ENCODE measurements at places on chromosomes 12 and 14.

GRCh38 chr12:82448911-82449578, 90.7 kb downstream of the METTL25 start:
- DNase-seq, result no peak

GRCh38 chr12:84814664-84815245, 97.8 kb downstream of the SLC6A15 start:
- DNase-seq, result no peak

DNA sequence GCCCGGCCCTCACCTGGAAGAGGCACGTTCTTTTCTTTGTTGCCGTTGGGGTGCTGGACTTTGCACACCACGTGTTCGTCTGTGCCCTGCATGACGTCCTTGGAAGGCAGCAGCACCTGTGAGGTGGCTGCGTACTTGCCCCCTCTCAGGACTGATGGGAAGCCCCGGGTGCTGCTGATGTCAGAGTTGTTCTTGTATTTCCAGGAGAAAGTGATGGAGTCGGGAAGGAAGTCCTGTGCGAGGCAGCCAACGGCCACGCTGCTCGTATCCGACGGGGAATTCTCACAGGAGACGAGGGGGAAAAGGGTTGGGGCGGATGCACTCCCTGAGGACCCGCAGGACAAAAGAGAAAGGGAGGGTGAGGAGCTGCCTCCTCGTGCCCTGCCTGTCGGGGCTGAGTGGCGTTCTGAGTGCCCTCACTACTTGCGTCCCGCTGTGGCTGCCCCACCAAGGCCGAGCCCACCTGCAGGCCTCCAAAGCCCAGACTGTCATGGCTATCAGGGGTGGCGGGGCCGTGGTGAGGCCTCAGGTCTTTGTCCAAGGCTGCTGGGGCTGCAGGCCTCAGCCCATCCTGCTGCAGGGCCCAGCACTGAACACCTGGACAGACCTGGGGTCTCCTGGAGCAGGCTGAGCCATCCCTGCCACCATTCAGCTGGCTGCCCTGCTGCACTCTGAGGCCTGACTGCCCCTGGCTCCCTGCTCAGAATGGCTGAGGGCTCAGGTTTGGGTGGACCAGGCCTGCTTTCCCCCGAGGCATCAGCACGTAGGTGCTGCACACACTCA, 329.7 kb downstream of the TMEM121 start:
- DNase-seq, result peak; percentile 4

GRCh38 chr14:20794644-20795369, 7.8 kb downstream of the RNASE1 start:
- no peak for DNase-seq

GRCh38 chr12:1939801-1940607, 21.6 kb upstream of the CACNA2D4 start:
- DNase-seq, result peak; percentile 89

- DNase-seq, result no peak
These were observed 130.3 kb upstream of the NUDT4 start for GRCh38 chr12:93247313-93247991.

- DNase-seq, result no peak
These were observed 50.0 kb downstream of the LGMN start for GRCh38 chr14:92698393-92698792.

GRCh38 chr12:47414511-47414910, 291.3 kb downstream of the RPAP3 start:
- no peak for DNase-seq

DNA sequence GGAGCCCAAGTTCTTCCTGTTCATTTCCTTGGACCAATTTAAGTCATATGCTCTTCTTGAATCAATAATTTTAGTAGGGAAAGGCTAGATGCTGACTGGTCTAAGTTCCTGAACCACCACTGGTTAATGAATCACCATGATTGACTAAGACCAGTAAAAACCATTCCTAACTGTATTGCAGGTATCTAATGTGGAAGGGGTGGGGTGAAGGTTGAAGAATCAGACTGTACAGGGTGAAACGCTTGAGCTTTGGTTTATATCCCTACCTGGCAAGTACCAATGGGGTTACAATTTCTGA, 100.1 kb downstream of the DYRK2 start:
- no peak for DNase-seq

- DNase-seq, result no peak
These were observed 14.5 kb upstream of the KRT83 start for GRCh38 chr12:52335598-52336262.

DNA sequence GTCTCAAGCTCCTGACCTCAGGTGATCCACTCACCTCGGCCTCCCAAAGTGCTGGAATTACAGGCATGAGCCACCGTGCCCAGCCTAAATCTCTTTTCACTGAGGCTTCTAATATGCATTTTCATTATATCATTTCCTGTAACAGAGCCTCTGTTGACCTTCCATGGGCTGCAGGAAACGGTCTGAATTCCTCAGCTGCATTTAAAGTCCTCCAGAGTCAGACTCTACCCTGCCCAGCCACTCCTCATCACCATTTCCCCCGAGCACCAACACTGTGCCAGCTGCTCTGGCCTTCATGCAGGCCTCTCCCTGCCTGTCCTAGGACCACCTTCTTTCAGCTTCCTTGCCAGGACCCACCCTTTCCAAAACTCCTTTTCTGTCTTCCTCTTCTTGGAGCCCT, 9.8 kb upstream of the NFKBIA start:
- DNase-seq, result no peak

DNA sequence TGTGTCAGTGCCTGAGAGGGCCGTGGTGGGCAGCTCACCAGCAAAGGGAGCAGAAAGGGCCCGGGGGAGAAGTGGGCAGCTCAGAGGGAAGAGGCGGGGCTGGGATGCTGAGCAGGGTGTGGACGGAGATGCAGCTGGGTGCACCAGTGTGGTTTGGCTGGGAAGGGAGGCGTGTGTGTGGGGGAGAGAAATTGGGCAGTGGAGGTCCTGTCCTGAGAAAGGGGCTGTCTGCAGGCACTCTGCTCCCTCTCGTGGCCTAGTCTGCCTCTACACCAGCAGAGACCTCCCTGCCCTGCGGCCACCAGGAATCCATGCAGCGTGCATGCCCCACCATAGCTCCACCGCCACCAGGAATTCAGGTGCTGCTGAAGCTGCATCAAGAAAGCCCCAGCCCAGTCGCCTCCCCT, 6.4 kb downstream of the TMEM121 start:
- no peak for DNase-seq

DNA sequence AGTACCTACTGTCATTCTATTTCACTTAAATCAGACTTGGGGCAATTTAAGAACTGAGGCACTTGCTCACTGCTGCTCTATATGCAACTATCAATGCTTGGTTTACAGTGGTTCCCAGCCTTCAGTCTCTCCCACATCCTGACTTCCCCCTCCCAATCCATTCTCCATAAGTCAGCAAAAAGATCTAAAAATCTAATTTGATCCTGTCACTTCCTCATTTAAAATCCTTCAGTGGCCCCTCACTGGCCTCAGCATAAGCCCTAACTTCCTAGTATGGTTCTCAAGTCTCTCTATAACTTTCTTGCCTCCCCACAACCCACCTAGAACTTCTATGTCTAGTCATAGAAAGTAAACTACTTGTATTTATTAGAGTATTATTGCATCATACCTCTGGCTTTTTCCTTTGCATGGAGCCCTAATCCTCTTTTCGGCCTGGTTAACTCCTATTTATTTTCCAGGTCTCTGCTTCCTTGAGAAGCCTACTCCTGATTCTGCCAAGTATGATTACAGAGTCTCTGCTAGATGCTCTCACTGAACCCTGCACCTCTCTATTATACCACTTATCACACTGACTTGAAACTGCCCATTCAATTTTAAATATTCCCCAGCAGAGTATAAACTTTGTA, 130.6 kb downstream of the RALGAPA1 start:
- DNase-seq, result no peak

DNA sequence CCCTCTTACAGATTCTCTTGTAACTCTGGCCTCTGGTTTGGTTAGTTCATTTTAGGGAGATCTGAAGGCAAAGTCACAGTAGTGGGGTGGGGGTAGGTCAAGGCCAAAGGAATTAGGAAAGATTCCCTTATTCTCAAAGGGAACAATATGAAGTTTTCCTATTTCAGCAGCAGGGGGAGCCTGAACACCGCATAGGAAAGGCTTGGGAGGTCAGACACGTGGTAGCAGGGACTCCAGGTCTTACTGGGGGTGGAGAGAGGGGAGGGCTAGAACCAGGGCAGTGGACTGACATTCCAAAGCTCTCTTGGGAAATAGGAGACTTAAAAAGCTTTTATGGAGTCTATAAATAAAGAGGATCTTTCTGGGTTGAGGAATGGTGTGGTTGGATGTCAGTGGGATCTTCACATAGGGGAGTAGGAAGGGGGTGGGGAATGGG, 1.3 kb downstream of the ZC3H10 start:
- DNase-seq, result peak; percentile 57

DNA sequence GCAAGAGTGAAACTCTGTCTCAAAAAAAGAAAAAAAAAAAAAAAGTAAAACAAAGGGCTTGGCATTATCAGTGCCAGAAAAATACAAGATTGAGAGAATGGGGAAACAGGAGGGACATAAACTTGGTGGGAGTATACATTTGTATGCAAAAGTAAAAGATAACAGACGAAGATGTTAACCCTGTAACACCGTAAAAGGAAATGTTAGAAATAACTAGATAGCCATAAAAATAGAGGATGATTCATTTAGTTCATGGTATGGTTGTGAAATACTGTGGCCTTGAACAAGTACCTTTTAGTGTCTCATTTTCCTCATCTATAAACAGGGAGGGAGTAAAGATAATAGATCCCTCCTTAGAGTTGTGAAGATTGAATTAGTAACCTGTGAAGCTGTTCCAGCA, 33.3 kb downstream of the ATP2A2 start:
- no peak for DNase-seq

DNA sequence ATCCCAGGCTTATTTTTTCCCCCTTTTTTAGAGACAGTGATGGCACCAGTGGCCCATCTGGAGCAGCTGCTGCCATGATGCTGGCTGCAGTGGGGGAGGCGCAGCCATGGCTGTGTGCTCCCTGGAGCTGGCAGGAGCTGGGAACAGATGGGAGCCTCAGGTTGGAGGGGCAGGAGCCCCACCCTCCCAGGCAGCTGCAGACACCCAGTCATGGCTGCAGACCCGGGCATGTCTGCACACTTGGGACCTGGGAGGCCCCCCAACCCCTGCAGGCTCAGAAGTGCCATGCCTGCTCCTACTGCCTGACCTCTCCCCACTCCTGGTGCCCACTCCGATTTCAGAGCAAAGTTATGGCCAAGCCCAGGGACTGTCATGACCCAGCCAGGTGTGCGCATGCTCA, 25.1 kb downstream of the CDKL1 start:
- no peak for DNase-seq

GRCh38 chr12:52832451-52832850, 1.7 kb downstream of the KRT79 start:
- no peak for DNase-seq

DNA sequence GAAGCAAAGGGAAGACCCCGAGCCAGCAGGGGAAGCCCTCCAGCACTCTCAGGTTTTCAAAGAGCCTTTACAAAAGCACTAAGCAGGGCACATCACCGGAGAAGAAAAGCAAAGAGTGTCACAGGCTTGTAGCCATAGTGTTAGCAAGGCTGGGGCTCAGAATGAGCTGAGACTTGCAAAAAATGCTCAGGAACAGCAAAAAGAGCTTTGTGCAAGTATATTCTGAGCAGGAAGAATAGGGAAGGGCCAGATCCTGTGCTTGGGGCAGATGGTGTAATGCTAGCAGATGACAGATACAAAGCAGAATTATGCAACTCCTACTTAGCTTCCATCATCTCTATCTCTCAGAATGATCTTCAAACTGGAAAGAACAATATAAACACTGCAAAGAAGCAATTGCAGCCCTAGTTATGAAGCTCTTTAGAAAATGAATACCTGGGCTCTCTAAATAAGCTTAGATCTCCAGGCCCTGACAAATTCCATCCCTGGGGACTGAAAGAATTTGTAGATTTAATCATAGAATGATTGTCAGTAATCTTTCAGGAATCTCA, 23.7 kb upstream of the PARP11 start:
- no peak for DNase-seq

DNA sequence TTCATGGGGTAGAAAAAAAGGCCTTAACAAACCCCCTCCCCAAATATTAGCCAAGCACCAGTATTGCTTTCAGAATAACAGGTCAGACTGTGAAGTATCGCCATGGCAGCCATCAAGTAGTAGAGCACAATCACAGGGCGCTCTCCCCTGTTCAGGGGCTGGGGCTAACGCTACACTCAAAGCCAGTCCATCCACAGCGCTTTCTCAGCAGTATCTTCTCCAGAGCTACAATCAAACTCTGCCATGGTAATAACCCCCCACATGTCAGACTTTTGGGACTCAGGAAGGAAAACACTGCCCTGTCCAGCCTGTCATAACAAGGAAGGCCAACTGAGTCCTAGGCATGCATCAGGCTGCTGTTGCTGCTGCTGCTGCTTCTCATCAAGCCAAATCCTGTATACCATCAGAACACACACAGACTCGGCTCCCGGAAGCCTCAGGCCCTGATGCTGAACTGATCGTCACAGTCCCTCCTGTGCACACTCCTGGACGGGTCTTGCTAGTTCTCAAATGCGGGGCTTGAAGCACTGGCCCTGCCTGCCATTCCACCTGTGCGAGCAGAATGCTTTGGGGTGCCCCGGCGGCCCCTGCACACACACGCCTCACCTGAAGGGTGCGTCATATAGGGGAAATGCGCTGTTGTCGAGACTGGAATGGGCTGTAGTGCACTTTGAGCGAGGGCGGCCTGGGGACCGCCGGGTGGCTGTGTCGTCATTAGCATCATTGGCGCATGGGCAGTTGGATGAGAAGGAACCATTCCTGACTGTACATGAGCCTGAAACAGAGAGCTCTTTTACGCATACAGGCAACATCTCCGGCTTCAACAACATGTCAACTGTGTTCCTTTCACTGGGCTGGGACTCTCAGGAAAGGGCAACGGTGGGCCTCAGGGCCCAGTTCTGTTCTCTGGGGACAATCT, 47.6 kb downstream of the SH2B3 start:
- DNase-seq, result no peak

DNA sequence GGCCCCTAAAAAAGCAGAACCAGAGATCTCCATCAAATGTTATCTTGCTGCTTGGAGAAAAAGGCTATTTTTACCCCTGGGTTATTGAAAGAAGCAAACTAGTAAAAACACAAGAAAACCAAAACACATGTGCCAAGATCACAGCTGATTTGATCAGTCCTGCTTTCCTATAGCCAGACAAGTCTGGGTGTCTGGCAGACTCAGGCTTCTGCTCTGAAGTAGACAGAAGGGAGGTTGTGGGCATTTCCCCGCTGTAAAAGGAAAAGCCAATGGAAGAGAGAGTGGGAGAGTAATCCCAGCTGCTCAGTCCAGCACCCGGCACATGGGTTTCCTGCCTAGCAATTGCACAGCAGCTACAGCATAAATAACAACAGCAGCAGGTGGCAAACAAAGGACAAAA, 177.9 kb downstream of the PHLDA1 start:
- no peak for DNase-seq

- no peak for DNase-seq
These were observed 86.4 kb downstream of the WSCD2 start for GRCh38 chr12:108215458-108215857.

DNA sequence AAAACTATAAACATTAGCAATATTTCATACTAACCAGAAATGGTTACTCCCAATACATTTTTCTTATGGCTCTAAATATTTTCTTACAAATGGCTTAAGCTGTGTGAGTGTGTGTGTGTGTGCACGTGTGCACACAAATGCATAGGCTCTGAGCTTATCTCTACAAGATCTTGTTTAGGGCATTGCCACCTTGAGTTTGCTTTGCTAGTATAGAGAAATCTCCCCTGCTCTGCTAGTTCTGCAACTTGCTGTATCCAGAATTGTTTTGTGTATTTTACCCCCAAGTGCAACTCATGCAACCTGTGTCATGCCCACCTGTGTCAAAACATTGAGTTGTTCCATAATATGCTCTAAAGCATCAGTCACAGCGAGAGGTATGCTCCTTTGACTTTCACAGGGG, 72.5 kb upstream of the DUSP6 start:
- DNase-seq, result no peak

- no peak for DNase-seq
These were observed 1.3 kb upstream of the ASCL1 start for GRCh38 chr12:102955926-102956737.

Data from activated naive CD4-positive, alpha-beta T cell treated with anti-CD3 and anti-CD28 coated beads, Interleukin-2, amount 50 U/mL, for 16 hours (primary cell).